ENCODE measurements at places on chromosomes 7 and 10.

GRCh38 chr7:28573651-28574301, 161.5 kb downstream of the CREB5 start:
- DNase-seq = peak; percentile 92

GRCh38 chr10:69802424-69803161, 887 bp downstream of the COL13A1 start:
- DNase-seq = no peak

DNA sequence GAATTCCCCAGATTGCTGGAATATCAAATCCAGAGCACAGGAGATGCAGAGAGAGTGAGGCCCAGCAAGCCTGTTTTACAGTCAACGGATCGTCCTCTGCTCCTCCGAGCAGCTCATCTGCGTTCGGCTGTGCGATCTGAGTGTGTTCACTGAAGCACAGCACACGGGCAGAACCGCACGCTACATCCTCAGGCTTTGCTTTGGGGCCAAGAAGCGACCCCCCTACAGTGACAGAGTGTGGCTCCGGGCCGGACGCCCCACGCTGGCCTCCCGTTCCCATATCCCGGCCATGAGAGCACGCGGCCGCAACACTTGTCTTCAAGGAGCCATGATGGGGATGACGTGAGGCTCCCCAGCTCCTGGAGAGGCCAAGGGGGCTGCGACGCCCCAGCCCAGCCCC, 431.4 kb downstream of the DNAJB6 start:
- DNase-seq = no peak

GRCh38 chr10:47231414-47231813, 68.6 kb upstream of the GDF10 start:
- DNase-seq = no peak

- no peak for DNase-seq
Measured at GRCh38 chr10:121411004-121411403, 187.2 kb downstream of the FGFR2 start.

DNA sequence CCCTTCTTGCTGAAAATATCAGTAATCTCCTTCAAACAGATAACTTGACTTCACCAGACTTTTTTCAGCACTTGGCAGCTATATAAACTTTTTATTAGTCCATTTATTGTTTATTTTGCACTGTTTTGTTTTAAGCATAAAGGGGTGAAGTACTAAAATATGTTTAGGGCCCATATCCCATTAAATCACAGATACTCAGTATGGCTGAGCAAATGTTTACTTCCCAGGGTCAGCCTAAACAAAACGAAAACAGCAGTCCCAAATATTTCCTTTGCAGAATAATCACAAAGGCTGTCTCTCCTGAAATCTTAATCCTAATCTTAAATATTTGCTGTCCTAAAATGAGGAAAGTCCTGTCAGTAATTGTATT, 649.6 kb downstream of the TNS3 start:
- DNase-seq = no peak

DNA sequence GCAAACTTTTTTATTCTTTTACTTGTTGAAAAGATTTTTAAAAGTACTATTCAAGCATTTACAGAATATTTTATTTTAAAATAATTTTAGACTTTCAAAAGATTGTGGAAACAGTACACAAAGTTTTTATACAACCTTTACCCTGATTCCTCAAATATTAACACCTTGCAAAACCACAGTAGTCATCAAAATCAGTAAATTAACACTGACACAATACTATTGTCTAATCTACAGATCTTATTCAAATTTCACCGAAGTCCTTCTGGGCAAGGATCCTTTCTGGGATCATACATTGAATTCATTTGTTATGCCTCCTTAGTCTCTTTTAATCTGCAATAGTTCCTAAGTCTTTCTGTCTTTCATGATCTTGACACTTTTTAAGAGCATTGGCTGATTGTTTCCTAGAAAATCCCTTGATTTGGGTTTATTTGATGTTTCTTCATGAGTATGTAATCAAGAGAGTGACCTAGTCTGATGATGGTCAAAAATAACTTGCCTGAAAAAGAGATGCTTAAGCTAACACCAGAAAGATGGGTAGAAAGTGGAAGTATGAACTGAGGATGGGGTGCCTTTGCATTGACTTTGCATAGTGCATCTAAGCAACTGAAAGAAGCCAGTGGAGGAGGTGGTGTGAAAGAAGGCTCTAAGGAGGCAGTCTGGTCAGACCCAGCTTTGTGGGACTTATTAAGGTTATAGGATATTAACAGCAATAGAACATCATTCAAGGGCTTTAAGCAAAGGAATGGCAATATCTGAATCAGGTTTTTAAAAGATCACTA, 9.7 kb downstream of the STAMBPL1 start:
- no peak for DNase-seq

- DNase-seq = no peak
Measured at GRCh38 chr10:119231654-119232053, 24.3 kb downstream of the GRK5 start.

DNA sequence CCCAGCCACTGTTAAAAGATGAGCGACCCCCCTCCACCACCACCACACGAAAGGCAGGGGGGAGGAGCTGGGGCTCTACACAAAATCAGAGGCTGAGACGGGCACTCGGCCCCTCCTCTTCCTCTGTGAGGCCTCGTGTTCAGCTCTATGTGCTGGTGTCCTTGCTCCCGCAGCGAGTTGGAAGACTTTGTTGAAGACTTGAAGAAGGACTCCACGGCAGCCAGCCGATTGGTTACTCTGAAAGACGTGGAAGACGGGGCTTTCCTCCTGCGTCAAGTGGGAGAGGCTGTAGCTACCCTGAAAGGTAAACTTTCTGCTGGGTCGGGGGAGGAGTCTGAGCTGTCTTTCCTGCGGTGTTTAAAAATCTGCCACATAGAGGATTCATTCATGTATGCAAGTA, 203.7 kb downstream of the ARHGAP21 start:
- no peak for DNase-seq

- DNase-seq = no peak
Measured at GRCh38 chr7:11749629-11750028, 82.4 kb downstream of the THSD7A start.

GRCh38 chr7:134440476-134440875, 18.4 kb downstream of the AKR1B1 start:
- no peak for DNase-seq

DNA sequence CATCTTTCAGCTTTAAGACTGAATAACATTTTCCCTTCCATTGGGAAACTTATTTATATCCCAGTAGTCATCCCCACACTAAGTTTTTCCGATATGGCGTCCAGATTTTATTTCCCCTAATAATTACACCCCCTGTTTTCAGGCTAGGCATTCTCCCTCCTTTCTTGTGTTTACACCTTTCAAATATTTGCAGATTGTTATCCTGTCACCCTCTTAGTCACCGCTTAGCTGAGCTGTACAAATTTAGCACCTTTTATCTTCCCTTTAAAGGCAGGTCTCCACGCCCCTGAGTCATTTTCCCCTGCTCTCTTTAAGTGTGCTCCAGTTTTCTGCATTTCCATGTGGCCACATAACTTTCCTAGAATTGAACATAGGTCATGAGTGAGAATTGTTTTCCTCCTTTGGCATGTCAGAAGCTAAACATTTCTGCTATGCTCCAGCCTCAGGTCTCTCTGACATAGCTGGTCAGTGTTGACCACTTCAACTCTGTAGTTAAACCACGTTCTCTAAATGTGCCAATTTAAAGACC, 47.4 kb downstream of the LRRC4 start:
- DNase-seq = no peak

GRCh38 chr10:30596013-30596412, 33.5 kb downstream of the LYZL2 start:
- no peak for DNase-seq

DNA sequence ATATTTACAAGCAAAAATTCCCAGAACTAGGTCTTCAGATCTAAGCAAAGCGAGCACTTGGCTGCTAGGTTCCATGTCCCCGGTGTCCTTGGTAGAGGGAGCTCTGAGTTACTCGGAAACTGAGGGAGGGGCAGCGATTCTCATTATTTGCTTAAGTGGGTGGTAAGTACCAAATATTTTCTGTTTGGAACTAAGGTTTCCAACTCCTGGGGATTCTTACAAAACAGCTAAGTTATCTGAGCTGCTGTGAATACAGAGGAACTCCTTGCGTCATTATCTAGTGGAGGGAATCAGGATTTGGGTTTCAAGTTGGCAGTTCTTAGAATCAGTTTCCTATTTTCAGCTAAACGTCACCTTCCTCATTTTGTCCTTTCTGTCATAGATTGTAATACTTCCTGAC, 76.8 kb upstream of the IKZF1 start:
- no peak for DNase-seq

GRCh38 chr10:73407495-73407894, 6.4 kb downstream of the ANXA7 start:
- no peak for DNase-seq

DNA sequence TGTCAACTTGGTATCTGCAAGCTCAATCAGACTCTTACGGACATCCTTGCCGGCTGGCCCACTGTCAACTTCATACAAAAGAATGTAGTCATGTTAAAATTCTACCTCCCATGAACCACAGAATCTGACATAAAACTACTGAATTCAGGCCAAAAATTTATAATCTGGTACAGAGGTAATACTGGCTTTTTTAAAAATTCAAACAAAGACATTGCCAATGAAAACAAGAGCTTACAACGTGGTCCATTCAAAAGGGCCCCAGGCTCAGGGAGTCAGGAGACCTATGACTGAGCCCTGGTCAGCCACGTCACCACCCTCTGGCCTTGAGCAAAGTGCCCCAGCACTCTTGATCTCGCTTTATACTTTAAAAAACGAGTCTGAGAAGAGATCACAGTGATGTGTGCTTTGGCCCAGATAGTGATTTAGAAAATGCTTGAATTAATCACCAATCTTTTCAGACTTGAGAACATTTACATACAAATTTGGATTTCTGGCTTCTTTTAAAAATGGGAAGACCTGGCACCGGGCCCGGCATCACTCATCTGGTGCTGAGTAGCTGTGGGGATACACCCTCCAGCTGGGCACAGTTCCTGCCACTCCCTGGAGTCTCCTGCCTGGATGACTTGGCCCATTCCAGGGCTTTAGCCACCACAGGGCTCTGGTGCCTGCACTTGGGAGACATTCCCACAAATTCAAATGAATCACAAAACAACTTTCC, 94.1 kb downstream of the PIP4K2A start:
- DNase-seq = no peak

DNA sequence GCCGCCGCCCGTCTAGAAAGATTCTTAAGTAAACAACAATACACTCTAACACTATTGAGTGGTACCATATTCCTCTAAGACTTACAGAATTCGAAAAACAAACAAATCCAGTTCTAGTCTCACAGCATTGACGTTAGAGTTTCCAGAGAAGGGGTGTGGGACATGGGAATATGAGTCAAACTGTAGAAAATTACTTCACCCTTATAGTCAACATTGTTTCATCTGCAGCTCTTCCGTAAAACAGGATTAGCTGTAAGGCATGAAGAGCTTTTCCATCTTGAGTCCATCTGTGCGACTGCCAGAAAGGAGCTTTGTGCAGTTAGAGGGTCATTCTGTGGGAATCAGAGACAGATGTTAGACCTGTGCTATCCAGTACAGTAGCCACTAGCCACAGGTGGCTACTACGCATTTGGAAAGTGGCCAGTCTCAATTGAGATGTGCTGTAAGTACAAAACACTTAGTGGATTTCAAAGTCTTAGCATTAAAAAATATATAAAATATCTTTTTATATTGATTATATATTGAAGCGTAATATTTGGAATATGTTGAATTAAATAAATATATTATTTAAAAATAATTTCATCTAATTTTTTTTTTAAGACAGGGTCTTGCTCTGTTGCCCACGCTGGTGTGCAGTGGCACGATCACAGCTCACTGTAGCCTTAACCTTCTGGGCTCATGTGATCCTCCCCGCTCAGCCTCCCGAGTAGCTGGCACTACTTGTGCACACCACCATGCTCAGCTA, 79.8 kb upstream of the MPP7 start:
- DNase-seq = no peak

DNA sequence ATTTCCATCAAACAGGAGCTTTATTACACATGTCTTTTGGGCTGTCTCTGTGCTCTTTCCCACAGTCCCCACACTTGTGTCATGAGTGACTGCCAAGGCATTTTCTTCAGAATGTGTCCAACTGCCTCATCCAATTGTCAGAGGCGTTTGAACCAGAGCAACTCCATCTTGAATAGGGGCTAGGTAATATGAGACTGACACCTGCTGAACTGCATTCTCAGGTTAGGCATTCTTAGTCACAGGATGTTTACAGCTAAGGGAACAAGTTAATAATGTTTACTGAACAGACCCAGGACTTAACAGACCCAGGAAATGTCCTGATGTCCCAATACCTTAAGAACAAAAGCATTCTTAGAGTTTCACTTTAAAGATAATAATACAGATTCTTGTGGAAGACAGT, 595.5 kb downstream of the REEP3 start:
- DNase-seq = no peak

DNA sequence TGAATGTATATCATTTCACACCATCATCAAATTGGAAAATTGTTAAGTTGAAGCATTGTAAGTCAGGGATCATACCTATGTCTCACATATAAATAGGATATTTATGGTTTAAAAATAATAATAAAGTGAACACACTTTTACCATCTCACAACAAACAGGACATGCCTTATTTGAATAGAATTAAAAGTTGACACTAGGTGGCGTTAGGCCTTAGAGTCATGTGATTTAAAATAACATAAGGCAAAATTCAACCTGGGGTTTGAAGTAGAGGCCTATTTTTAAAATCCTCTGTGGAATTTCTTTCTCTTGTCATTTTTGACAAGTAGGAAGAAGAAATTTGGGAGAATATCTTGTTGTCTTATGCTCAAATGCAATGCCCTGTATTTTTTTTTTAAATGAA, 184.7 kb upstream of the PCDH15 start:
- DNase-seq = peak; percentile 2

DNA sequence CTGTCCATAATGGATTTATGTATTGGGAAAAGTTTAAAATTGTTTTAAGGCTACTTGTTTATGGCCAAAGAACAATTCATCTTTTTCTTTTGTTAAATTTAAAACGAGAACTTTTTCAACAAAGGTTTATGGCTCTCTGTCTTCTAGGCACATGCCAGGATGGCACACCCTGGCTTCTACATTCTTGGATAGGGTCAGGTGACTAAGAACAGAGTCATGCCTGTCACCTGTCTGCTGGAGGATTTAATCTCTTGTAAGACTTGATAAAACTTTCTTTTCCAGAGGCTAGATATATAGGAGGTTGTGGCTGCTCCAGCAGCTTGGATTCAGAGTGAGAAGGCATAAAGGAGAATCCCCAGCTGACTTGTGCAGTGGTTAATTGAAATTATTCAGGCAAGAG, 915.4 kb downstream of the GATA3 start:
- no peak for DNase-seq

- no peak for DNase-seq
Measured at GRCh38 chr7:98399890-98400541, 874 bp downstream of the BAIAP2L1 start.

DNA sequence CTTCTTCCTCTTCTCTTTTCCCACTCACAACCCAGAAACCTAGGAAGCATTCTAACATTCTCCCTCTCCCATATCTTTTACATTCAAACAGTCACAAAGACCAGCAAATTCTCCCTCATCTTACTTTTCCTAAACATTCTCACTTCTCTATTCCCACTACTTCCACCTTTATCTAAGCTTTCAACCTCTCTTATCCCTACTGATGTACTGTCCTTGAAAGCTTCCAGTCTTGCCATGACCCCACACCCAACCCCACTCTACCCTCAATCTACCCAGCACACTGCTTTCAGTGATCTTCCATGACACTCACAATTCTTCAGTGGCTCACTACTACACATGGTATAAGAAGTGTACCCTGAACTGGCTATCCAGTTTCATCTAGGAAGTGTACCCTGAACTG, 5.3 kb downstream of the IMMP2L start:
- no peak for DNase-seq

All from SHP77 treated with DMSO at 0.1 percent for 48 hours (cell line).